ENCODE measurements at places on chromosomes 11 and 22.

DNA sequence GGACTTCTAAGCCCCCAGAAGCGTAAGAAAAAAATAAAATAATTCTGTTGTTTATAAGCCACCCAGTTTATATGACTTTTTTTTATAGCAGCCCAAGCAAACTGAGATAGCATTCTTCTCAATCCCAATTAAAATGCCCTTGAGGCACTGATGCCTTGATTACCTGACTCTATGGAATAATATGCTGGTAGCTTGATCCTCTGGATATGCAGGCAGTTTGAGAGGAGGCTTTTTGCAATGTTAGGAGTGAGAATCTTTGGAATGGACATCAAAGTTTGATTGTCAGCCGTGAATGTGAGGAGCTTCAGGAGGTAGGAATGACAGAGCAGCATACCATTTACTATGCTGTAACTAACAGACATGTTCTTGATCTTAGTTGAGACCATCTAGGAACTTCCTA is 275.6 kb downstream of the AASDHPPT start:
- DNase-seq = no peak

DNA sequence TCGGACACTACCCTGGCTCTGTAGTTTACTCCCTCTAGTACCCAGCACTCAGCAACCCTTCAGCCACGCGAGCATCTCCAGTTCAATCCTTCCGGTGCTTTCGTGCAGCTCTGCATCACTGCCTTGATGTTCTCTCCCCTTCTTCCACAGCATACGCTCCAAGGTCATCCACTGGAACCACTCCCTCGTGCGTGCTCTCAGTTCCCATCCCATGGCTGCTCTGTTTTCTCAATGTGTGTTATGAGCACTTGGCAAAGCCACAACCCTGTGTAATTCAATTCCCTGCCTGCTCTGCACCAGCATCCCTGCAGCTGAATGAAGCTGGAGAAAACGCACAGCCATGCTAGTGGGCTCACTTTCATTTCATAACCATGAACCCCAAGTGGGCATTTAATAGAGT is 38.5 kb upstream of the NFRKB start:
- DNase-seq = no peak

DNA sequence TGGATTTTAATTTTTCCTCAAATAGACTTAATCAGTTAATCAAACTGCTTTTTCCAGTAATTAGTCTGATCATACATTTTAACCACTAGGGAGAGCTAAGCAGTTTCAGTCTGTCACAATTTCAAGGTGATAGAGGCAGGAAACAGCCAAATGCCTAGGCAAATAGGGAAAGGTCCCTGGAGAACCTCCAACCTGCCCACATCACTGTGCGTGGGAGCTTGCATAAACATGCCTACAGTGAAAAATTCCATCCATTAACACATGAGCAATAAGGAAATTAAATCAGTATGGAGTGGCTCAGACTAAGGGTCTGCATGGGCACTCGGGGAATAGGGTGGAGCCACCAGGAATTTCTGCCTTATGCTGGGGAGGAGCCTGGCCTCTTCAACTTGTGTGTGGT is 74.6 kb downstream of the AASDHPPT start:
- DNase-seq = no peak

GRCh38 chr22:20651286-20651685 is 122.6 kb upstream of the SERPIND1 start:
- no peak for DNase-seq

GRCh38 chr11:35115688-35116030 is 23.3 kb upstream of the CD44 start:
- DNase-seq = no peak

GRCh38 chr22:36221799-36222751 is 17.3 kb downstream of the APOL2 start:
- no peak for DNase-seq

GRCh38 chr22:25368271-25368670 is 148.8 kb downstream of the CRYBB2 start:
- no peak for DNase-seq

Data from tibial nerve (tissue), 4 donors.